ENCODE measurements at places on chromosomes 3 and 15.

DNA sequence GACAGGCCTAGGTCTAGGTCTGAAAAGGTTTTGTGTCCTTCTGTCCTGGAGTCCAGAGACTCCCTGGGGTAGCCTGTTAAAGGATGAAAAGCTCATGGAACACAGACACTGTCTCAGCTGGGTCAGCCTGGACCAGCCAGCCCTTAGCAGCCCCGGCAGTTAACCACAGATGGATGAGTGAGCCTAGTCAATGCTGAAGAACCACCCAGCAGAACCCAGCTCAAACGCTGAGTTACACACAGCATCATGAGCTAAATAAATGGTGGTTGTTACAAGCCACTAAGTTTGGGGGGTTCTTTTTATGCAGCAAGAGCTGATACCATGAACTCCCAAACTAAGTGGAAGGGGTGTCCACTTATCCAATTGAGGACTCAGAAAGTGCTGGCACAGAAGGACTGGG is 472.8 kb upstream of the PROK2 start:
- DNase-seq = no peak

GRCh38 chr3:170999737-171000242 is 26.7 kb downstream of the SLC2A2 start:
- no peak for DNase-seq

DNA sequence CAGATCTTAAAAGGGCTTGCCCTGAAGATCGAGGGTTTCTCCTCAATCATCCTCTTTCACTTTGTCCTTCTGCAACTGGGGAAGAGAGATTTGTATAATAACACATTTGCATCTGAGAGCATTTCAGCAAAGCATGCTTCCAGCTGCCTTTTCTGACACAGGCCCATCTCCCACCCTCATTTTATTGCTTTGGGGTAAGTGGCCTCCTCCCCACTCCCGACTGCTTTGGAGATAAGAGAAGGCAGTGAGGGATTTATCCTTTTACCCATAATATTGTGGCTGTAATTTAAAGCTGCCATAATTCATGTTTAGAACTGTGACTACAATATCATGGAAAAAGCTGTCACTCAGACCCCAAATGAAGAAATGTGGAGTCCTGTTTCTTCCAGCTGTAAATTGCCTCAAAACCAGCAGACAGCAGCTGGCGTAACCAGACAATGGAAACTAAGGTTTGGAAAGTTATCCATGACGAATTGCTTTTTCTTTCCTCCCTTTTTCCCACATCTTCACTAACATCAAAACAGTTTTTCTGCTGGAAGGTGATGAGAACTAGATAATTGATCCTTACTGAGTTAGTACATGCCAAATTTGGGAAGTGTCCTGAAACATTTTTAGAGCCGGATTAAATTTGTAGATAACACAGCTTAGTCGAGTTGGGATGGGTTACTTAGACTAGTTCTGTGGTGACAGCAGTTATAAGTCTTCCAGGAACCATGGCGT is 104.2 kb upstream of the PFN2 start:
- DNase-seq = no peak

- no peak for DNase-seq
These were observed 29.2 kb upstream of the LIMD1 start for GRCh38 chr3:45565342-45565741.

DNA sequence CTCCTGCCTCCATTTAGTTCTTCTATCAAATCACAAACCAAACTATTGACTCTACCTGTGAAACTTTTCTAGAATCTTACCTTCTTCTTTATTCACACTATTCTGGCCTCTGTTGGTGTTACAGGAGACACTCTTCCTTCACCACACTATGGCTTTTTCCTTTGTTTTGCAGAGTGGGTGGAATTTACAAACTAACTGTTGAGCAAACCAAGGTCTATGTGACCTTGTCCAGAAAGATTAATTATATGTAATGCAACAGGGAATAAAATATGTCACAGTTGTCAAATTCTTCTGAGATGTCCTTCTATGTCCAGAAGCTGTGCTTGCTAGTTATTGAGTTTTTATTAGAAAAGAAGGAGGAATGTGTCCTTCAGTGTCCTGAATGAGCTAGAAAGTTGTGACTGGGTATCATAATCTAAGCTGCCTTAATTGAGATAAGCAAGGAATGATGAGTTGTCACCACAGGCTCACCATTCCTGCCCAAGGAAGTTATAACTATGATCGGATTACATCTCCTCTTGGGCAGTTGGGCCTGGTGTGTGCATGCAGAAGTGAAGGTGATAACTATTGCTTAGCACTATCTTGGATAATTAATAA is 21.7 kb downstream of the ARL14 start:
- DNase-seq = no peak

GRCh38 chr3:127914584-127914983 is 448 bp upstream of the KBTBD12 start:
- DNase-seq = no peak

DNA sequence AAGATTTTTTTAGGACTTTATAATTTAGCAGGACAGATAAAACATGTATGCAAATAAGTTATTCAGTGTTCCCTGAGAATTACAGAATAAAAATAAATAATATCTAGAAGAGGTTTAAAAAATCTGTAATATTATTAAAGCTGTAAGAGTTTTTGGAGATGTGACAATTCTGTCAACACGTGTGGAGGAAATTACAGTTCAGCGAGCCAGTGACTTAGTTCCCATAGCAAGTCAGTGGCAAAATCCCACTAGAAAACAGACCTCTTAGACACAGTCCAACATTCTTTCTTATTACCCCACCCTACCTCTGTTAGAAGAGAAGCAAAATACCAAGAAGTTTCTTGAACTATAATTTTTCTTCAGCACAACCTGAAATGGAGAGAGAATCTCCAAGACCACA is 16.2 kb upstream of the DENND6A start:
- no peak for DNase-seq

DNA sequence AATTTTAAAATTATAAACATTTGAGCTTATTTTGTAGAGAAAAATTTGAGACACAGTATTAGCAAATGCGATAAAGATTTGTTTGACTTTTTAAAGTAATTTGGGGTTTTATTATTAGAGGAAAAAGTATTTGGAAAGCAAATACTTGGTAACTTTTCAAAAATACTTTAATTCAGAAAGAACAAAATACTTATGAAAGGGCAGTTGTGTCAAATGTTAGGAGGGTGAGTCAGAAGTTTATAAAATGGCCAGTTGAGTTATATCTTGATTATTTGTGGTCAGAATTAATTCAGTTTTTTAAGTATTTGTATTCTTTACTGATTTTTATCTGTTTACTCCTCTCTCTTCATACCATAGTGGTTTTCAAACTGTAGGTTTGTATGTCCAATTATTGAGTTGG is 12.1 kb downstream of the LACTB start:
- no peak for DNase-seq

DNA sequence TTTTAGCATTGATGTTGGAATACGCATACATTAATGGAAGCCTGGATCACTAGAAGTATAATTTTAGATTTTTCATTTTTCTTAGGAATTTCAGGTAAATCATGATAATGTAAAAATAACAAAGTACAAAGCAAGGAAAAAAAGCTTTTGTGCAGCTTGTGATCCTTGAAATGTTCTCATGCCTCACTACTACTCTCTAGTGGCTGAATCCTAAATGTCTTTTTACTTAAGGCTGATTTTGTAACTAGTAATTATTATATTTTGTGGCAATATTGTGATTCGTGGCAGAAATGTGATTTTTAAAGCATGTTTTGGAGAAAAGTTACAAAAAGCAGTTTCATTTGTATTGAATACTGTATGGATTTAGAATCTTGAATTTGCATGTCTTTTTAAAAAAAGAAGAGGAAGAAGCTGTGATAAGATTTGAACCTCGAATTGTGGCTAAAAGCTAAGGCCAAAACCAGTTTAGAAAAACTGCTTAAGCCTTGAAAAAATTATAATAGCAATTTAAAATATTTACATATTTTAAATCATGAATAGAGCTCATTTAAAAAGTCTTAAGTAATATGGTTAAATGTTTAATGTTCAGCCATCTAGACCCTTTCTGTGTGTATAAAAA is 39.0 kb downstream of the U2SURP start:
- DNase-seq = no peak

- DNase-seq = no peak
These were observed 188.6 kb downstream of the CHL1 start for GRCh38 chr3:385151-385550.

DNA sequence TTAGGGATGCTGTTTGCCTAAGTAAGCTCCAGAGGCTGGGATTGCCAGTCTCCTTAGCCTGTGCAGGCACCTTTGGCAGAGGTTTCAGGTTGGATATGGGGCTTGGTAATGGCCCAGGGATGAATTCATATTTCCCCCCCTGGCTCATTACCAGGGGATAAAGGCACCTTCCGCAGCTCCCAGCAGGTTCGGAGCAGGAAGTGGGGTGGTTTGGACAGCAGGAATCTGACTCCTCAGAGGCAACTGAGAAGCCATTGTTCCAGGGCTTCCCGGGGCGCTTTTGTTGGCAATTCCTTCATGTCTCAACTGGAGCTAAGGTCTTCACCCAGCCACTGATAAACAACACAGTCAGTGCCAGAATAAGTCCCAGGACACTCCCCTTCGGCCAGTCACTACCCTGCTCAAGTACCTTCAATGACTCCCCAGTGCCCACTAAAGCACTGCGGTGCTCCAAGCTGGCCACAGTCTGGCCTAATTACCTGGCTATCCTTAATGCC is 85.3 kb upstream of the SLC6A6 start:
- DNase-seq = no peak

- no peak for DNase-seq
These were observed 24.0 kb downstream of the LNP1 start for GRCh38 chr3:100425316-100425715.

Data from activated T-cell treated with anti-CD3 and anti-CD28 coated beads, Interleukin-2, amount 50 U/mL, for 24 hours (primary cell).